ENCODE measurements at places on chromosomes 2 and 18. TPM values are rescaled to one million over a fixed set of nuclear protein-coding genes. Genes with fewer than 3 reads are reported as not detected.

DNA sequence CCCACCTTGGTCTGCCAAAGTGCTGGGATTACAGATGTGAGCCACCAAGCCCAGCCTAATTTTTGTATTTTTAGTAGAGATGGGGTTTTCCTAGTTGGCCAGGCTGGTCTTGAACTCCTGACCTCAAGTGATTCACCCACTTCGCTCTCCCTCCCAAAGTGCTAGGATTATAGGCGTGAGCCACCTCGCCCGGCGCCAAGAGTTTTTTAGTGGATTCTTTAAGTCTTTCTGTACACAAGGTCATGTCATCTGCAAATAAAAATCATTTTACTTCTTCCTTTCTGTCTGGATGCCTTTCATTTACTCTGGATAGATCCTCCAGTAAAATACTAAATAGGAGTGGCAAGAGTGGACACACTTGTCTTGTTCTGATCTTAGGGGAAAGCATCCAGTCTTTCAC is 61.7 kb downstream of the KCMF1 start:
- DNase-seq: no peak

DNA sequence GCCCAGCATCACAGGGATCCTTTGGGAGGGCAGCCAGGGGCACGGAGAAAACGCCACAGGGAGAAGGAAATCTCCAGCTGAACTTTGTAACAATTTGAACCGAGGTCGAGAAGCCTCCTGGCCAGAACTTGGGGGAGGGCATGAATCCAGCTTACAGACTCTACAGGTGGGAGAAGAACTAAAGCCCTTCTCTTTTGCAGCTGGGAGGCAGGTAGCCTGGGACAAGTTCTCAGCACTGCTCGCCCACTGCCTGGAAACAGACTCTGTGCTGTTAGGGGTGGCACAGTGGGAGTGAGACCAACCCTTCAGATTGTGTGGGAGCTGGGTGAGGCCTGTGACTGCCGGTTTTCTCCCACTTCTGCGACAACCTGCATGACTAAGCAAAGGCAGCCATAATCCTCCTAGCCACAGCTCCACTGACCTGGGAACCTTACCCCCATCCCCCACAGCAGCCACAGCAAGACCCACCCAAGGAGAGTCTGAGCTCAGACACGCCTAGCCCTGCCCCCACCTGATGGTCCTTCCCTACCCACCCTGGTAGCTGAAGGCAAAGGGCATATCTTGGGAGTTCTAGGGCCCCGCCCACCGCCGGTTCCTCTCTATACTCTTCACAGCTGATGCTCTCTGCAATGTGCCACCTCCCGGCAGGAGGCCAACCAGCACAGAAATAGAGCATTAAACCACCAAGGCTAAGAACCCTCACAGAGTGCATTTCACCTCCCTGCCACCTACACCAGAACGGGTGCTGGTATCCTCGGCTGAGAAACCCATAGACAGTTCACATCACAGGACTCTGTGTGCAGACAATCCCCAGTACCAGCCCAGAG is 136.0 kb upstream of the SIX2 start:
- peak; percentile 30 for DNase-seq

DNA sequence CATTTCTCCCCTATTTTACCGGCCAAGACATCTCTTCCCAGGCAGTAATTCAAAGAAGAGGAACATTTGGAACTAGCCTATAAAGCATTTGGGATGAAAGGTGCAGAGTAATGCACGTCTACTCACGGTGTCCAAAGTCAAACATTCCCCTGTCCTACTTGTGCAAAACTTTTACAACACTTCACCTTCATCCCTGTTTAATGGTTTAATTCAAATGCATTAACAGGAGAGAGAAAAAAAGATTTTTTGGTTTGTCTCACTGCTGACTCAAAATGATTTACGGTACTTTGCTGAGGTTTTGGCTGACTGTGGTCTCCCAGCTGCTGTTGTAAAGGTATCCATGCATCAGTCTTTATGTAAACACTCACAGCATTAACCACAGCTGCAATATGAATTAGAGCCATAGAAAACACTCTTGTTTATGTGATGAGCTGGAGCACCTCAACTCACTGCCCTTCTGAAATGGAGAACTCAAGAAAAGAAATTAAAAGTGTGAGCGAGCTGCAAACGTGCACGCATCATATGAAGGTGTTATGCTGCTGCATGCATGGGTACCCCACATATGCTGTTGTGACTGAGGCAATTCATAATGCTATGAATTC is 220.5 kb downstream of the PIEZO2 start:
- DNase-seq: no peak

DNA sequence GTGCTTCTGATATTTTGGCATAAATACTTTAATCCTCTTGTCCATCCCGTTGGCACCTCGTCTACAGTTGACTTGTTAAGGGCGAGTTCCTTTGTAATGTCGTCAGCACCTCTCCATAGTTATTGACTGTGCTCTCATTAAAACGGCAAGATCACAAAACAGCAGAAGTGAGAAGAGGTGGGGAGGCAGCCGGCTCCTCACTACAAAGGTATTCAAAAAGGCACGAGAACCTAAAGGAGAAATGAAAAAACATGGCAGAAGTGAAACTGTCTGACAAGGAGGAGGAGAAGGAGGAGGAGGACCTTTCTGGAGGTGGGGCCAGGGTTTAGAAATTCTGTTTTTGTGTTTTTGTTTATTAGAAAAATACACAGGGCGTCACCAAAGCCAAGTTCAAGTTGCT is 235.6 kb downstream of the BCL11A start:
- DNase-seq: no peak

DNA sequence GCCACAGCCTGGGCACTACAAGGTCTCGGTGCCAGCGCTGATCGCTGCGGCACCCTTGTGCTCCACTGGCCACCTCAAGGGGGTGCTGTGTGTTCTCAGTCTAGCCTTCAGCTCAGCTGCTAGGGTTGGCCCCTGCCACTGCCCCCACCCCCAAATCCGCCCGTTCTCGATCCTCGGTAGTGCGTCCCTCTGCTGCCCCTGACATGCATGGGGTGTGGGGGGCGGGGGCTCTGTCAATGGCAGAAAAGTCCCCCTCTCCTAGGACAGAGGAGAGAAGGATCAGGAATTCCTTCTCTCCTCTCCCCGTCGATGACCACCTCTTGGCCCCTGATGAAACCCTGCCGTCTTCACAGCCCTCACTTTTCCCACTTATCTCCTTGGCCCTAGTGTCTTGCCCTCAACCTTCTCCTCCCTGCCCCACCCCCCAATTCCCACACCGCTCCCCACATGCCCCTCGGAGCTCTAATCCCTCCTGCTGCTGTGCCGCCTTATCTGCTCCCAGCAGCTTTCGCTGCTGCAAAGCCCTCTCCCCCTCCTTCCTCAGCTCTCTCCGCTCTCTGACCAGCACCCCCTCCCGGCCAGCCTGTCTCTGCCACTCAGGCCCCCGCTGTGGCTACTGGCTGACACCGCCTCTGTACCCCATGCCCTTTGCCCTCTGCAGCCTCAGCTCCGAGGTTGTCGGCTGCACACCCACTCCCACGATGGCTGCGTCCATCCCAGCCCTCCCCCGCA is 4.3 kb upstream of the ASIC4 start:
- peak; percentile 49 for DNase-seq

Gene PDE11A
- total RNA-seq: not detected

Gene TGFA
- 43.3 TPM for total RNA-seq

Gene TNFAIP6
- total RNA-seq: not detected

Gene HAAO
- not detected for total RNA-seq

Gene MC2R
- total RNA-seq: not detected

Gene UCN
- total RNA-seq: 4.9 TPM
